ENCODE measurements at places on chromosomes 2 and 18. TPM values are rescaled to one million over a fixed set of nuclear protein-coding genes. Genes with fewer than 3 reads are reported as not detected.

LRRC30 gene
- total RNA-seq = not detected

MBD1 gene
- total RNA-seq = 69.0 TPM

PTPRN gene
- total RNA-seq = 1.1 TPM

SULT1C2 gene
- not detected for total RNA-seq

C2orf80 gene
- total RNA-seq = not detected

RGPD4 gene
- not detected for total RNA-seq

AKAIN1 gene
- total RNA-seq = not detected

CNOT11 gene
- 56.7 TPM for total RNA-seq

C2orf92 gene
- total RNA-seq = 6.8 TPM

CD207 gene
- not detected for total RNA-seq

FOXD4L1 gene
- not detected for total RNA-seq

IL18RAP gene
- 6.0 TPM for total RNA-seq

SCN3A gene
- total RNA-seq = not detected

KCNG2 gene
- total RNA-seq = not detected

- no peak for DNase-seq
Measured at GRCh38 chr2:233413046-233413445, 58.8 kb downstream of the DGKD start.

DNA sequence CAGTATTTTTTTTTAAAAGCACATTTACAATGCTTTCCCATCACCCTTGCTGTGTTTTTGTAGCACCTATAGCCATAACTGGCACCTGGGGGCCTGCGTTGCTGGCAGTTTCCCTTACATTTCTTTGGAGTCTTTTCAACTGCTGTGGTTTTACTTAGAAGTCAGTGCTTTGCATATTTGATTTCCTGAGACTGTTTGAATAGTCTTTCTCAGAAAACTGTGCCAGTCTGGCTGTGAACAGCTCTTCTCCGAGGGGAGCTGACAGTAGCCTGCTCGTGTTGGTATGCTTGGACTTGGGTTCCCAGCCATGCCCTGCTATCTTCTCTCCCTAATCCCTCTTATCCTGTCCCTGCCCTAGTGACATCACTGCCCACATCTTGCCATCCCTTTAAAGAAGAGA is 81.5 kb downstream of the DPP4 start:
- DNase-seq = peak; percentile 85

DNA sequence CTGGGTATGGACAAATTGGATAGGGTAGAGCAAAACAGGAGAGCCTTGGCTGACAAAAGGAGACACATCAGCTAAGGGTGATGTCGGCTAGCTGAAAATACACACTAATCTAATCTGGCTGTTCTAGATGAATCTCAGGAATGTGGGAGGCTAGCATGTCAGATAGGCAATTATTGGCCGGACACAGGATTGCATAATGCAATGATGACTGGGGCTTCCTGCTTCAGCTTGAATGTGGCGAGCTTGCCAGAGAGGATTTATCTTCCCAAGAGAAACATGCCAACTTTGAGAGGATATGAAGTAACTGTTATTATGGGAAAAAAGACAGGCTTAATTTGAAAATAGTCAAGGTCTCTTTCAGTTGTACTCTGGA is 102.4 kb downstream of the TRIB2 start:
- DNase-seq = no peak

GRCh38 chr2:237125967-237126366 is 40.3 kb downstream of the COPS8 start:
- DNase-seq = no peak

- no peak for DNase-seq
Measured at GRCh38 chr2:108444941-108445840, 3.8 kb upstream of the GCC2 start.

DNA sequence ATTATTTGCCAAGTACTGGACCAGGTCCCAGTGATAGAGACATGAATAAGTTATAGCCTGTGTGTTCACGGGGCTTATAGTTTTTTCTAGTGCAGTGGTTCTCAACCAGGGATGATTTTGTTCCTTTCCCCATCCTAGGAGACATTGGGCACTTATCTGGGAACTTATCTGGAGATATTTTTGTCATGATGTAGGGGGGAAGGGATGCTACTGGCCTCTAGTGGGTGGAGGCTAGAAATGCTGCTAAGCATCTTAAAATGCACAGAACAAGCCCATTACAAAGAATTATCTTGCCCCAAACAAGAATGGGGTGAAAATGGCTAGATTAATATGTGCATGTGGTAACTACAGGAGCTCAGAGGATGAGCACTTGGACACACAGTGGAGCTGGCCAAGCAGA is 75.2 kb downstream of the KLHL29 start:
- no peak for DNase-seq

GRCh38 chr2:164065038-164065437 is 329.2 kb upstream of the FIGN start:
- DNase-seq = no peak

DNA sequence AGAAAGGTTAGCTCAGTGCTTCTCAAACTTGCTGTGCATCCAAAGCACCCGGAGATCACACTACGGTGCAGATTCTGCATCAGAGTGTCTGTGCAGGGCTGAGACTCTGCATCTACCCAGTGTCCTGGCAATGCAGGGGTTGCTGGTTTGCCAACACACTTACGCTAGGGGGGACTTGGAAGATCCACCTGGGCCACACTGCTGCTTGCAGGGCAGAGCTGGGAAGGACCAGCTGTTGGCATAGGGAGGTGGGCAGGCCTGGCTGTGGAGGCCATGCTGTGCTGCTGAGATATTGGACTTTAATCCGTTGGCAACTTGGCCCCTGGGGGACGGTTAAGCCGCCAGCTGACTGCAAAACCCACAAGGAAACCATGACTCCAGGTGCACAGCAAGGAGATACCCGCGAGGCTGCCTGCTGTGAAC is 397.6 kb upstream of the HS6ST1 start:
- DNase-seq = no peak

DNA sequence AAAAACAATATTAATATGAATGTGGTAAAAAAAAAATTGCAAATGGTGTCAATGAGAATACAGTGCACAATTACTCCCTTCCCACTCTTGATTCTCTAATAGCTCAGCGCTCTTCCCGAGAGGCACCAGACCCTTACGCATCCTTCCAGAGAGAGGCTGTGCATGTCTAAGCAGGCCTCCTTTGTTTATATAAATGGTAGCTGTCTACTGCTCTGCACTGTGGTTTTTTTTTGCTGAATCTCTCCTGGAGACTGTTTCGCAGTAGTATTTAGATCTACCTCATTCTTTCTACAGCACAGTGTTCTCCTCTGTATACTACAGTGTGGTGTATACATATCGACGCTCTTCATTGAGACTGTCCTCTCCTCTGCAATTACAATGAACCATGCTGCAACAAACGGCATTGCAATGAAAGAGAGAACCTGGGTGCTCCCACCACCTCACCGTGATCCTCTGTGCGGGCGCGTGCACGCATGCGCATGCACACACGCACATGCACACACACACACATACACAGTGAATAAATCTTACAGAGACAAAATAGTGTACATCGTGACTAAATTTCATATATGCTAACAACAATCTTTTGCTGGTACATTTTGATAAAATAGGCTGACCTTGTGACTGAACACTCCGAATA is 19.4 kb downstream of the SEPTIN10 start:
- no peak for DNase-seq

DNA sequence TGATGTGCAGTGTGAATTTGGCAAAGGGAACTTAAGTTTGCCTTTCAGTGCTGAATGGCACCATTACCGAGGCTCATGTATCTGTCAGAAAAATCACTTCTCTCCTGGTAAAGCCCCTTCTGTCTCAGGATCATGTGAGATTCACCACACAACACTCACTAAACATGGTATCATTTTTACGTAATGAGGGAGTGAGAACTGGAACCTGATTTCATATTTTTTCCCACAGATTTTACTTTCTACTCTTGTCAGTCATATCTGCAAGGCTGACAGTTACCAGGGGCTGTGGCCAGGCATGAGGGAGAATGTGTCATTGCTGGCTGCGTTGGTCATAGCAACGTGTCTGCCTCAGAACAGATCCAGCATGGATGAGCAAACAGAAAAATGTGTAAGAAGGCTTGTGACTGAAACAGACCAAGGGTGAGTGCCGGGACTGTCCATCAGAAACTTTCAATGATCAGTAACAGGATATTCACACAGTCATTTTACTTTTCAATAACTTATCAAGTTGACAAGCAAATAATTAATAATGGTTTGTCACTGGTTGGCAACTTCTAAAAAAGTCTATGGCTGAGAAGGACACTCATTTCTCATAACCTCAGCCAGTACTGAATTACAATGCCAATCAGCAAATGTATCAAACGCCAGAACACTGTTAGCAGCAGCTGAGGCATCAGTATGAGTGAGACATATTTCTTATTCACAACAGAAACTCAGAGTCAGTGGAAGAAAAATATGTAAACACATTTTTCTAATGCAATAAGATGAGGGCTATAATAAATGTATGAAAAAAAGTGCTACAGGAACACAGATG is 100.5 kb downstream of the CDC42EP3 start:
- peak; percentile 70 for DNase-seq

DNA sequence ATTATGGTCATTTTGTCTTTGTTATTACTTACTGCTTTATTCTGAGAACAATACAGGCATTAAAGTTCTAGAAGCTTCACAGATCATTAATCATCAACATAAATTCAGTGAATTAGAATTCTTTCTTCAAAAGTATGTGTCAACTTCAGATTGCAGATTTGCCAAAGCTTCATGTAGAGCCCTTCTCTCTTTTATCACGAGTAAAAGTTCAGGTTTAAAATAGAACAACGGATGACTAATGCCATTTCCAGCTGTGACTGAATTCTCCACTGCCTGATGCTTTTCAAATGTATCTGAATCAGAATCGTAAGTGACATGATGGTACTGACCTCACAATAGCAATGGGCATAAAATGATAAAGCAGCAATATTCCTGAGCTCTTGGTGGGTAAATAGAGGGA is 116.0 kb downstream of the ABCA12 start:
- DNase-seq = no peak

DNA sequence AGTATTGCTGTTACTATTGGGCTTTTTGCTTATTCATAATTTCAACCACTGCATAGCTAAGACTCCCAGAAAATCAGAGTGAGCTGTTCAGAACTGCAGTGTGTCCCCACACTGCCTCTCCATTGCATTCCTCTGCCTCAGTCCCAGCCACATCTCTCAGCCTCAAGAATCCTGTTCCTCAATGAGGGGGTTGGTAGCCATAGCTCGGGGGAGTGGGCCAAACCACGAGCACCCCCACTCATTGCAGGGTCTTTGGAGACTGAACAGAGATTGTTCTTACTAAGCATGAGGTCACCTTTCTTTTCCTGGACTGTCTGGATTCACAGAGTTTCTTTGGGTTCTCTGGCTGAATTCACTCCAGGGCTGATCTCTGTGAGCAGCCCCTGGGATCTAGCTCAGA is 161.1 kb downstream of the GFPT1 start:
- no peak for DNase-seq

- DNase-seq = no peak
Measured at GRCh38 chr2:55877087-55877436, 46.5 kb downstream of the EFEMP1 start.

GRCh38 chr18:55220523-55220922 is 261.3 kb upstream of the CCDC68 start:
- DNase-seq = no peak

DNA sequence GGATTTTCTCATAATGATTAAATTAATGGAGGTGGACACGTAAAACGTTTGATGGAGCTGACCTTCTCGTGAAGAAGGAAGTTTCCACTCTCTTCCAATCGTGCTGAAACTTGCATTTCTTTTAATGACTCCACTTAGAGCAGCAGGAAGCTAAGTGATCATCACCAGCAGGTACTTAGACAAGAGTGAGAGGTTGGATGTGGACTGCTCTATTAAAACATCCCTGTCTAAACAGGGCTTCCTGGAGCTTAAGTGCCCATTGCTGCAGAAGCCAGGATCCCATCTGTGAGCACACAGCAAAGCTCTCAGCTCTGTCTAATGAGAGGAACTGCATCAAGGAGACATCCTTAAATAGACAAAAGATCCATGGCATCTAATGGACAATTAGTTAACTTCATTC is 1539.5 kb upstream of the CELF4 start:
- no peak for DNase-seq

- no peak for DNase-seq
Measured at GRCh38 chr2:13917958-13918357, 714.6 kb upstream of the LRATD1 start.
